ENCODE measurements at places on chromosomes 11 and 22.

- DNase-seq: no peak
These were observed 406.7 kb downstream of the TBC1D22A start for GRCh38 chr22:47168900-47169800.

DNA sequence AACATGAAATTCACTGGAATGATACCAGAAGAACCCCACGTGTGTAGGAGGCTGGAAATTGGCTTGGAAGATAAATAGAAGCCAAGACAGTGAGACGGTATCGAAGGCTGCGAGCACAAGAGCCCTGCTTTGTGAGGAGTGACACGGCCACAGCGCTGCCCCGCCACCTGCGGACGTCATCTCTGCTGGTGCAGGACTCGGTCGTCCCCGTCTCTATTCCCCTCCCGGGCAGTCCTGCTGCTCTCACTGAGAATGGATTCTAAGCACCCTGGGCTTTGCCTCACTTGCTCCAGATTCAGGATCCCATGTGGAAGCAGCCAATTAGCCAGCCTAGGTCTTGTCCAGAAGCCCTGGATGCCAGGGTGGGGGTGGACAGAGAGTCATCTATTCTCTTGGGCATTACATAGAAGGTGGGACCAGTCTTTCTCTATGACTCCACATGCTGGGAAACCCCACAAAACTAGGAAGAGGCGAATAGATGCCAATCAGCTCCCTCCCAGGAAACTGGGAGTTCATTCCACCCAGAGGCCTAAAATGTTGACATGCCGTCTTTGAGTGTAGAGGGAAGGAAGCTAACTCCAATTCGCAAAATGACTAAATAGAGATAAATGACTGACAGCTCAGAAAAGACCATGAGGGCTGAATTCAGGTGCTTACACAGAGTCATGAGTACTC lies 25.1 kb downstream of the APOL3 start:
- DNase-seq: no peak

DNA sequence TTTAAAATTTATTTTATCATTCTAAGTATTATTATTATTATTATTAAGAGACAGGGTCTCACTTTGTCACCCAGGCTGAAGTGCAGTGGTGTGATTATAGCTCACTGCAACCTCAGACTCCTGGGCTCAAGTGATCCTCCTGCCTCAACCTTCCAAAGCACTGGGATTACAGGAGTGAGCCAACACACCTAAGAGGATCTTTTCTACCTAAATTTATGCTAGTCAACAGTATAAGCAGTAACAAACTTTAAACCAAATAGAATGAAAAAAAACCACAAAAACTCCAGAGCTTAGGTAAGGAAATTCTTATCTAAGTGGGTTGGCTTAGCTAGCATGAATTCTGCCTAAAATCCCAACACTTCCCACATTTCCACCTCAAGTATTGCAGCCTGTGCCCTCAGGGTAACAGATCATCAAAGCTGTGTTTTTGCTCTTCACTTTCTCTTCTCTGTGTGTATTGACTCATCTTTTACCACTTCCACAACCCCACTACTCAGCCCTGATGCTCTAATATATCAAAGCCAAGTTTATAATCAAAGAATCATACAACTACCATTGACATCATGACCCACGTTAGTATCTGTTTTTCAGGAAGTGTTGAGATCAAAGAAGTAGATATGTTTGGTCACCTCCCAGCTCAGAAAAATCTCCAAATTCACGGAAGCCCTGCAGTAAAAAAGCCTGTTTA lies 93.7 kb upstream of the SPON1 start:
- peak; percentile 39 for DNase-seq

- DNase-seq: no peak
These were observed 44.2 kb downstream of the TMEM123 start for GRCh38 chr11:102408339-102408738.

DNA sequence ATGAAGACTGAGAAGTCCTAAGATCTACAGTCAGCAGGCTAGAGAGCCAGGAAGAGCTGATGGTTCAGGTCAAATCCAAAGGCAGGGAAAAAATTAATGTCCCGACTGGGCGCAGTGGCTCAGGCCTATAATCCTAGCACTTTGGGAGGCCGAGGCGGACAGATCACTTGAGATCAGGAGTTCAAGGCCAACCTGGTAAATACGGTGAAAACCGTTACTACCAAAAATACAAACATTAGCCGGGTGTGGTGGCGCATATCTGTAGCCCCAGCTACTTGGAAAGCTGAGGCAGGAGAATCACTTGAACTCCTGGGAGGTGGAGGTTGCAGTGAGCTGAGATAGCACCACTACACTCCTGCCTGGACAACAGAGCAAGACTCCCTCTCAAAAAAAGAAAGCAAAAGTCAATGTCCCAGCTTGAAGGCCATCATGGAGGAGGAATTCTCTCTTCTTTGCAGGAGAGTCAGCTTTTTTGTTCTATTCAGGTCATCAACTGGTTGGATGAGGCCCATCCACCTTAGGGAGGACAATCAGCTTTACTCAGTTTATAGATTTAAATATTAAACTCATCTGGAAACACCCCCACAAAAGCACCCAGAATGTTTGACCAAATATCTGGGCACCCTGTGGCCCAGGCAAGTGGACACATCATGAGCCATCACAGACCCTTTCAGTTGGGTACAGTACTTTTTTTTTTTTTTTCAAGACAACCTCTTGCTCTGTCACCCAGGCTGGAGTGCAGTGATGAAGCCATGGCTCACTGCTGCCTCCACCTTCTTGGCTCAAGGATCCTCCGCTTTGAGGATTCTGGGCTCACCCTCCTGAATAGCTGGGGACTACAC lies 4.3 kb upstream of the ZC3H7B start:
- no peak for DNase-seq
